Calu3 (cell line): ENCODE measurements at places on chromosomes 13 and 19. TPM values are rescaled to one million over a fixed set of nuclear protein-coding genes. Genes with fewer than 3 reads are reported as not detected.

- no peak for DNase-seq
Measured at GRCh38 chr13:28527629-28528028, 32.7 kb upstream of the FLT1 start.

- no peak for DNase-seq
Measured at GRCh38 chr19:18218159-18218558, 8.1 kb downstream of the PDE4C start.

DNA sequence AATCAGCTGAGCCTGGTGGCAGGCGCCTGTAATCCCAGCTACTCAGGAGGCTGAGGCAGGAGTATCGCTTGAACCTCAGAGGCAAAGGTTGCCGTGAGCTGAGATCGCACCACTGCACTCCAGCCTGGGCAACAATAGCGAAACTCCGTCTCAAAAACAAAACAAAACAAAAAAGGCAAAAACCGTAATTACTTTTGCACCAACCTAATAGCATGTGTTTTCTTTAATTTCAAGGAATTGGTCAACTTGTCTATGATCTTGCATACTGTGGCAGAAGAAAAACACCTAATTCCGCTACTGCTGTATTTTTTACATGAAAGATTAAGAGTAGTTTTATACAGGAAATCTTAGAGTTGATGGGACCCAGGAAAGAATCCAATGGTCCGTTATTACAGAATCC is 241.2 kb downstream of the COL4A1 start:
- DNase-seq = no peak

DNA sequence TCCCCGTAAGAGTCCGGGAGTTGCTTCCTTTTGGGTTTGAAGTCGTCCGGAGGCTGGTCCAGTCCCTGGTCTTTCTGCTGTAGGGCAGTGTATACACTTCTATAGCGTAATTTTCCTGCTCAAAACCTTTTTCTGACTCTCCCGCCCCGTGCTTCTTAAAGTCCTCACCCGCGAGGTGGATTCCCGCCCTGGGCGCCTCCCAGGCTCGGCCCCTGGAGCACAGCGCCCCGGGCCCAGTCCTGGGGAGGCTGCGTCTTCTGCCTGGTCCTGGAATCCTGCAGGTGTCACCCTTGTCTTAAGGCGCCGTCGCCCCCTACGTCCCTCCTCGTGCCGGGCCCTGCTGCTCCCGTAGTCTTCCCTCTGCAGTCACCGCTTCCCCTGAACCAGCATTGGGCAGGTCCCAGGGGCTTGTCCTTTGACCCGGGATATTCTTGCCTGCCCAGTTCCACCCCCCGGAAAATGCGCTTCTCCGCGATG is 34.4 kb upstream of the ZNF808 start:
- DNase-seq = no peak

DNA sequence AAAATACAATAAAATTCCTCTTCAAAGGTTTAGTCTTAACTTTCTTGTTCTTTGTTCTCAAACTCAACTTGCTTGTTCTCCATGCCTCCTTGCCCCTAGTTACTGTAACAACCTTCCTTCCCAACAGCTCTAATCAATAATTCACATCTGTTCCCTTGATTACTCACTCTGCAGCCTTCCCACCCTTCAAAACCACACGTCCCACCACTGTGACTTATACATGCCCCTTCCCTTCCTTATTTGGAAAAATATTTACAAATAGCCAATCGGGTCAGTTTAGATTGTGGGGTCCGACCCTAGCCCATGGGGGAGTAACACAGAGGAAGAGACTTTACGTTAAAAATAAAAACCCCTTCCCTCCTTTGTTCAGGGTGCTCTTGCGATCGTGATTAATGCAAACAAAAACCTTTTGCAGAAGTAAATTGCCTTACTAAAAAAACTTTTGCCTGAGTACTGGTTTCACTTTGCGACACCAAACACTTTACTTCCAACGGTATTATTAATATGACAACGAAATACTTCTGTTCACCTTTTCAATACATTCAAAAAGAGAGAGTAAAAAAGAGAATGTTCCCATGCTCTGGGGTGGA is 512 bp upstream of the ZNF93 start:
- DNase-seq = peak; percentile 6

ZNF471 gene
- total RNA-seq = 0.07 TPM in 1 of 2 replicates, not detected in the other

DNA sequence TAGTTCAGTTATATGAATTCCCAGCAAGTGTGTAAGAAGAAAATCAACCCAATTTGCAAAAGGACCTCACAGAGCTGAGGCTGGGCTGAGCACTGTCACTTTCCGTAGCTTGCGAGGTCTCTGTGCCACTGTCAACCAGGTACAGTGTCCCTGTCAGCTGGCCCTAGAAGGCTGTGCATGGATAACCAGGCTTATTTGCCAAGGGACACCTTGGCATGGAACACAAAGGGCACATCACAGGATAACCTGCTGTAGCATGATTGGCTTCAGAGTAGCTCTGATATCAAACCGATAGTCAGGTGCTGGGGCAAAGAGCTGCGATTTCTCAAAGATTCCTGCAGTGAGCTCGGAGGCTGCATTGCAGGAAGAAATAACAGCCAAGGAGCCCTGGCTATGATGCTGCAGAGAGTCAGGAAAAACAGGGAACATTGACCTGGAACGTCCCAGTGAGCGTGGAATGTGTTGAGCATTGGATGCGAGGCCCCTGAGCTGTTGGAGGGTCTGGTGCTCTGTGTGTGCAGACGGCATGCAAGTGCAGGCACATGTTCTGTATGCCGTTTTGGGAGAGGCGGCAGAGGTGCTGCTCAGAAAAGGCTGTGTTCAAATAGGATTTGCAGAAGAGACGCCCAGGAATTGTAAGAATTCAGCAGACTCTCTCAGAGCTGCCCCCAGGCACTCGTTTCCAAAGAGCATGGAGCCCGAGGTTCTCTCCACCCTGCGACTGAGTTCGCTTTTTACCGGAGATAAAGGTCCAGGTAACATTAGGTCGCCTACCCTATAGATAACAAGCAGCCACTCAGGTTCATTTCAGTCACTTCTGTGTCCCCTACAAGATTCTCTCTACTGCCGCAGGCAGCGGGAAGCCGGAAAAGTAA is 213.5 kb upstream of the IRS2 start:
- DNase-seq = no peak

- no peak for DNase-seq
Measured at GRCh38 chr19:4538601-4538954, 1.3 kb downstream of the LRG1 start.

GRCh38 chr13:98510156-98510509 is 66.8 kb downstream of the STK24 start:
- DNase-seq = no peak

GRCh38 chr19:38985262-38985661 is 9.7 kb upstream of the FBXO17 start:
- no peak for DNase-seq

DCLK1 gene
- not detected in 2 replicates for total RNA-seq

DNA sequence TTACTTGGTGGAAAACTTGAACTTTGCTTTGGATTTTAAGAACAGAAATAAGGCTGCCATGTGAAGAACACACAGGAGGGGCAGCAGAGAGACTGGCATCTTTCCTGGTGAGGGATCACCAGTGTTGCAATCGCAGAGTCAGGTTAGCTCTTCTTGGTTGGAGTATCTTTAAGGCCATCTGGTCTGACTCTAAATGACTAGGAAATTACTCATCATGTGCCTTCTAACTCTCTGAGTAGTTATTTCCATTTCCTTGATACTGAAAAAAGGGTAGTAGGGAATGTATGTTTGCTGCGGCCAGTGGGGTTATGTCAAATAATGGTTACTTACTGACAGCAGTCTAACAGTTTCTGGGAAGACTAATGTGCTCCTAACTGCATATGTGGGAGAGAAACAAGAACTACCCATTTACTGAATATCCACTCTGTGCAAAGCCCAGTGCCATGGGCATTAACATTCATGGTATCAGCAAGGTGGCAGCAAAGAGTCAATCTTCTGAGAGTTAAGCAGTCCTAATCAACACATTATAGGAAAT is 122.1 kb downstream of the COG6 start:
- DNase-seq = peak; percentile 24

DNA sequence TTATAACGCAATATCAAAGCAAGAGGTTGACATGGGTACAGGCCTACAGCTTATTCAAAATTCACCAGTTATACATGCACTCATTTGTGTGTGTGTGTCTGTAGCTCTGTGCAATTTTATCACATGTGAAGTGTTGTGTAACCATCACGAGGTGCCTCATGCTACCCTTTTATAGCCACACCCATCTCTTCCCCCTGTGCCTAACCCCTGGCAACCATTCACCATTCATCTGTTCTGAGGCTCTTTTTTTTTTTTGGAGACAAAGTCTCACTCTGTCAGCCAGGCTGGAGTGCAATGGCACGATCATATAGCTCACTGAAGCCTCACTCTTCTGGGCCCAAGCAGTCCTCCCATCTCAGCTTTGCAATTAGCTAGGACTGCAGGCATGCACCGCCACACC is 78.4 kb downstream of the DPF1 start:
- no peak for DNase-seq

- no peak for DNase-seq
Measured at GRCh38 chr13:23794267-23795161, 94.7 kb downstream of the MIPEP start.

DNA sequence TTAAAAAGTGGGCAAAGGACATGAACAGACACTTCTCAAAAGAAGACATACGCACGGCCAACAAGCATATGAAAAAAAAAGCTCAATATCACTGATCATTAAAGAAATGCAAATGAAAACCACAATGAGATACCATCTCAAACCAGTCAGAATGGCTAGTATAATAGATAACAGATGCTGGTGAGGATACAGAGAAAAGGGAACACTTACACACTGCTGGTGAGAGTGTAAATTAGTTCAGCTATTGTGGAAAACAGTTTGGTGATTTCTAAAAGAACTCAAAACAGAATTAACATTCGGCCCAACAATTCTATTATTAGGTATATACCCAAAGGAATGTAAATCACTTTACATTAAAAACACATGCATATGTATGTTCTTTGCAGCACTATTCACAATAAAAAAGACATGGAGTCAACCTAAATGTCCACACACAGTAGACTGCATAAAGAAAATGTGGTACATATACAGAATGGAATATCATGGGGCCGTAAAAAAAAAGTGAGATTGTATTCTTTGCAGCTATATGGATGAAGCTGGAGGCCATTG is 1569.0 kb downstream of the OLFM4 start:
- no peak for DNase-seq

ZNF573 gene
- 10.1 and 16.8 TPM in 2 replicates for total RNA-seq

DNA sequence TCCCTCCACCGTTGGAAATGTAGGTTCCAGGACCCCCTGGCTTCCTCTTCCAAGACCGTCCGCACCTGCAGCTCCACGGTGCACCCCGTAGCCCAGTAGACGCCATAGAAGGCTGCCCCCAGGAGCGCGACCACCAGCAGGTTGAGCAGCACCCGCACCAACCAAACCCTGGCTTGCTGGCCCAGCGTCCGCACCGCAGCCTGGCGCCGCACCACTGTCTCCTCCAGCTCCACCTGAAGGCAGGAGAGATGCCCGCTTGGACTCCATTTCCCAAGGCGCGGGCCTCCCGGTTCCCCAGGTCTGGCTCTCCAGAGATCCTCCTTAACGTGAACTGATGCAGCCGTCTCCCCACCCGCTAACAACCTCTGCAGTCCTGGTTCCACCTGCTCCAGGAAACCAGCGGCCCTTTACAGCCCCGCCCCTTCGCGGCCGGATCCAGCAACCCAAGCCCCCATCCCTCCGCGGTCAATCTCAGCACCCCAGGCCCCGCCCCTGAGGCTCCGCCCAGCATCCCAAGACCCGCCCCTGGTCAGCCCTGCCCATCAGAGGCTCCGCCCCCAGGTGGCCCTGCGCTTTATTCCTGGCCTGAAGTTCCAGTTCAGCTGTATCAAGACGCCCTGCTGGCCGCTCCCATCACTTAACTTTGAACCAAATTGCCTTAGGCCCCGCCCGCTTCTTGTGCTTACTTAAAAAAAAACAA is 5.0 kb upstream of the LENG1 start:
- DNase-seq = peak; percentile 41

DNA sequence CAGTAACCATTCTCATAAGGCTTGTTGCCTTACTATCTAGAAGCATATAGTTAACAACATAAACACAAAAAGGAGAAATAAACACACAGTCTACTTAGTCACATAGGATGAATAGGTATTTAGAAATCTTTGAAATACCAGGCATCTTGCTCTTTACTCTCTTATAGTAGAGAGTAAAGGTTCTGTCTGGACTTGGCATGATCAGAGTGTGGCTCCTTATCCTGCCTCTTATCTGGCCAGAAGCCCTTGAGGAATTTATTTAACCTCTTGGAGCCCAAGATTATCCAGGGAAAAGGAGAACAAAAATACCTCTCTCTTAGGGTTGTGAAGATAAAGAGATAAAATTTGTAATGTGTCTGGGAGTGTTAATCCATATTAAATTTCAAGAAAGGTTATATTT is 100.2 kb upstream of the MBNL2 start:
- DNase-seq = no peak

ADGRE3 gene
- total RNA-seq = not detected in 2 replicates

IGSF23 gene
- not detected in 2 replicates for total RNA-seq

FXYD1 gene
- 1.6 and 2.0 TPM in 2 replicates for total RNA-seq

- DNase-seq = no peak
Measured at GRCh38 chr13:44969551-44970484, 19.5 kb downstream of the NUFIP1 start.

DNA sequence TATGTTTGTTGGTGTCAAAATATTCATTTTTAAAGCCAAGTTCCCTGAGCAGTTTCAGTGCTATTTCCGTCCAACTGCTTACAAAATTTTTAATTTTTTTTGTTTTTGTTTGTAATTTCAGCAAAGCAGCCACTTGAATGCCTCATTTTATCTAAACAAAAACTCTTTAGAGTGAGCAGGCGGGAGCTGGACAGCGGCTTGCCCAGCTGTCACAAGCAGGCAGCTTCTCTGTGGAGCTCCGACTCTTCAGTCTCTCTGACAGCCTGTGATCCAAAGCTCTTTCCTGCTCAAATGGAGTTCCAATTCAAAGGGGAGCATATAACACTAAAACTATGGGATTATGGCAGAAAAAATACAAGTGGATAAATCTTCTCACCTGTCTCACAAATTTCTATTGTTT is 618.3 kb upstream of the PCDH20 start:
- DNase-seq = no peak

FFAR1 gene
- total RNA-seq = not detected in 2 replicates

DNA sequence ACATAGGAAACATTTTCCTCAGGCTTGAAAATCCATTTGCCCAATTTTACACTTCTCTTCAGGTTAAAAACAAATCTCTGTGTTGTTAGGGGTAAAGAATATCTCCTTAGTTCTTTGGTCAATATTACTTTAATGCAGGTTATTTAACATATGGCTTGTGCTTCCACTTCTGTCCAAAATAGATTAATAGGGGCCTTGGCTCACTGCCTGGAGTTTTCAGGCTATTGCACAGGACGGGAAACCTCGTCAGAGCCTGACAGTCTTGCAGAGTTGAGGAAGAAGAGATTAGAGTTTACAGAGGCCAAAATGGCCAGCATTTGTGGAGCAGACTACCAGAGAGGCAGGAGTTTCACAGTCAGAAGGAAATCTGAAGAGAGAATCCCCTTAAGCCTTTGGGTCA is 863.9 kb upstream of the GPC6 start:
- DNase-seq = no peak

KIR3DL2 gene
- not detected in 2 replicates for total RNA-seq

GRCh38 chr13:24217601-24218281 is 57.2 kb downstream of the SPATA13 start:
- peak; percentile 37 for DNase-seq
